Eye (tissue), 1 donor: ENCODE measurements at places on chromosomes 2 and 18.

DNA sequence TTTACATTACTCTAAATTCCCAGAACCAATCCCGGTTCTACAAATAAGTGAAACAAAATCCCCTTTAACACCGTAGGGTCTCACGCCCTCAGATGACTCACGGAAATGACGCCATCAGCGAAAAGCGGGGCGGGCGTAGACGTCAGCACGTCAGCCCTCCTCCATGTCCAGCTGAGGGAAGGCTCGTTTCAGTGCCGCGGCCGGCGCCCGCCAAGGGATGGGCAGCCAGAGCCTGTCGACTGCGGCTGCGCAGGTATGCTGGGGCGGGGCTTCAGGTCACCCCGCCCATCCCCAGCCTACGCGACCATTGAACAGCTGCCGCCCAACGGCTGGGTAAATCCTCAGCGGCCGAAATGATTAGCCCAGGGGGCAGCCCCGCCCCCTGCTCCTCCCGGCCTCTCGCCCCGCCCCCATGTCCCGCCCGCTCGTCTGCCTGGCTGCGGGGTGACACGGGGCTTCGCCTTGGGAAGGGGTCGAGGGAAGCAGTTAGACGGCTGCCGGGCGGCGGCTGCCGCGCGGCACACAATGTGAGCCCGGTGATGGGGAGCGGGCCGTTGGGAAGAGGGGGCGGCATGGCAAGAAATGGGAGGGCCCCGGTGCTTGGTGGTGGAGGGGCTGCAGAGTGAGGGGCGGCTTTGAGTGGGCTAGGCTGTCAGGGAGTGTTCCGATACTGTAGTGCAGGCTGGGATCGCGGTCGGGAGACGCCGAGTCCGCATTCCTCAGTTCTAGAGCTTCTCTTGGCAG lies at the start of gene NBEAL1:
TSS of gene NBEAL1 (plus strand) at position 420 of the 744 bp plus-strand sequence. CDS start 1,510 bp downstream, outside the sequence.
- DNase-seq = peak; percentile 99

GRCh38 chr2:20593072-20594034 lies 57.5 kb downstream of the HS1BP3 start:
- DNase-seq = no peak

DNA sequence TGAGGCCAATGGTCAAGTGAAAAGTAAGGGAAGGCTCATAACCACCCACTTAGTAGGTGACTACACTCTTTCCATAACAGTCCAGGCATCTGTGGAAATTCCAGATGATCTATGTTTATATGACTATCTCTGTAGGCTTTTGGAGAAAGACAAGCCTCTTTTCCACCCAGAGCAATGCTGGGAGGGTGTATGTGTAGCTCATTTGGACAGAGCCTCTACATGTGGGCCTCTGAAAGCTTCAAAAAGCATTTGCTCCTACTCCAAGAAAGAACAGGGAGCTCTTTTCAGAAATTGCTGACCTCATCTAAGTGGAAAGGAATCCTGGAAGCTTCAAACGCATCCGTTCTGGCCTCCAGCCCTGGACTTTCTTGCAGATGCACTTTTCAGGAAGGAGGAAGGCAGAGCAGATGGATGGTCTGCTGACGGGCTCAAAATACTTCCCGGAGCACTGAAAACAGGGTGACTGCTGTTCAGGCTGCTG lies 308.7 kb downstream of the LRATD1 start:
- DNase-seq = no peak

GRCh38 chr2:222837643-222838056 lies 23.2 kb upstream of the ACSL3 start:
- no peak for DNase-seq

DNA sequence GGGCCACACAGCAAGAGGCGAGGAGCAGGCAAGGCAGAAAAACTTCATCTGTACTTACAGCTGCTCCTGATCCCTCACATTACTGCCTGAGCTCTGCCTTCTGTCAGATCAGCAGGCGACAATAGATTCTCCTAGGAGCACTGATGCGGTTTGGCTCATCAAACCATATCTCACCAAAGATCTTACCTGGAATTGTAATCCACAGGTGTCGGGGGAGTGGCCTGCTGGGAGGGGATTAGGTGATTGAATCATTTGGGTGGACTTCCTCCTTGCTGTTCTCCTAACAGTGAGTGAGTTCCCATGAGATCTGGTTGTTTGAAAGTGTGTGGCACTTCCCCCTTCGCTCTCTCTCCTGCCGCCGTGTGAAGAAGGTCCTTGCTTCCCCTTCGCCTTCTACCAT lies 647.3 kb downstream of the SOCS6 start:
- no peak for DNase-seq

- DNase-seq = peak; percentile 50
These were observed 107.6 kb downstream of the DOCK10 start for GRCh38 chr2:224934526-224935188.
